ENCODE measurements at places on chromosomes 4 and X.
A peak's percentile ranks its signal among the peaks of the same experiment; 100 is the strongest.

DNA sequence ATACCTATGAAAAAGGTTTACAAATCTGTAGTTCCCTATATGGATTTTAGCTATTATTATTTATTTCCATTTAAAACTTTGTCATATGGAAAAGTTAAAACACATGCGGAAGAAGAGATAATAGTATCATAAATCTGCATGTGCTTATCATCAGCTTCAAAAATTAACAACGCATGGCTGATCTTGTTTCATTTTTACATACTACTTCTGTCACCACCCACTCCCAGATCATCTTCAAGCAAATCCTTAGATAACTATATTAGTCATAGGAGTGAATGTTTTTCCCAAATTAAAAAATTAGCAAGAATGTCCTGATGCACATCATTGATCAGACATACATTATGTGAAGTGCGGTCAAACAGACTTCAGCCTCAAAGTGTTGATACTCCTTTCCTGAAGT, 24.6 kb upstream of the MOB1B start:
- no peak for DNase-seq

GRCh38 chrX:46589977-46590723, 16.6 kb downstream of the CHST7 start:
- DNase-seq = no peak

- no peak for DNase-seq
Observed at GRCh38 chr4:23361453-23361852, 528.4 kb downstream of the PPARGC1A start.

DNA sequence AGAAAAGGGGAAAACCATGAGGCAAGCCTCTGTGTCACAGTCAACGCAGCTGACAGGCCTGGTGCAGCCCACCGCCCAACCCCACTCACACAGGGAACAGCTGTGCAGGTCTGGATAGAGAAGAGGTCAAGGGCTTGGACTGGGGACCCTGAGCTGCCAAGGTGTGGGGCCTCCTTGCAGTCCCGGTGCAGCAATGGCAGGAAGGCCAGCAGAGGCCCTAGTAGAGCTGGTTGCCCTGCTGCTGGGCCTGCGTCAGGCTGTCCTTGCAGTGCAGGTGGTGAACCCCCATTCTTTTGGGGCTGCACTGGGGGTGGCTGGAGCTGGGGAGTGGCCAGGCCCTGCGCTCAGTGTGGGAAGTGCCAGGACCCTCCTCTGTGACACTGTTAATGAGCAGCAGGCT, 482.0 kb downstream of the SMARCA1 start:
- no peak for DNase-seq

DNA sequence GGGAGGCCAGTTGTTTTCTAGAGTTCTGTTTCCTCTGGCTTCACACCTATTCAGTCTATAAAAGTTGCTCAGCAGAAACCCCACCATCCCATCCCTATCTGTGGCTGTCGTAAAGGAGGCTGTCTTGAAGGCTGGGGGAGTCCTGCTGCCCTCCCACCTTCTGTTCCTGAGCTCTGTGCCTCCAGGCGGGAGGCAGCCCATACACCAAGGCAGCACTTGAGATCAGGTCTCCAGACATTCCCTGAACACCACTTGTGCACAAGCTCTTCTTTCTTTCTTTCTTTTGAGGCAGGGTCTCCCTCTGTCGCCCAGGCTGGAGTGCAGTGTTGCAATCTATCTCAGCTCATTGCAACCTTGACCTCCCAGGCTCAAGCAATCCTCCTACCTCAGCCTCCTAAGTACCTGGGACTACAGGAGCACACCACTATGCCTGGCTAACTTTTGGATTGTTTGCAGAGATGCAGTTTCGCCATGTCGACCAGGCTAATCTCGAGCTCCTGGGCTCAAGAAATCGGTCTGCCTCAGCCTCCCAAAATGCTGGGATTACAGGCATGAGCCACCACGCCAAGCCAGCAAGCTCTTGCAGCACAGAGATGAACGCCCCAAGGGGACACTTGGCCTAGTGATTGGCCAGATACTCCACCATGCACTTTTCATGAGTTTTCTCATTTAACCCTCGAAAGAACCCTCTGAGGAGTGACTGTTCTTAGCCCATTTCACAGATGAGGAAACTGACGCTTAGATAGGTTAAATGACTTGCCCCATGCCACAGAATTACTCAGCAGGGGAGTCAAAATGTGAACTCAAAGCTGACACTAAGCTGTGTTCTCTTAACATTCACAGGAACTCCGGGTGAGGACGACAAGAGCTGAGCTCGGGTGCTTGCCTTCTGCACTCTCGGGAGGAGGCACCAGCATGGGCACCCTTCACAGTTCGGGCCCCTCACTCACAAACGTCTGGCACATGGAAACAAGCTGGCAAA, 55.8 kb upstream of the ENPP6 start:
- DNase-seq = no peak

- DNase-seq = no peak
Observed at GRCh38 chrX:7244405-7244804, 96.5 kb upstream of the PUDP start.

DNA sequence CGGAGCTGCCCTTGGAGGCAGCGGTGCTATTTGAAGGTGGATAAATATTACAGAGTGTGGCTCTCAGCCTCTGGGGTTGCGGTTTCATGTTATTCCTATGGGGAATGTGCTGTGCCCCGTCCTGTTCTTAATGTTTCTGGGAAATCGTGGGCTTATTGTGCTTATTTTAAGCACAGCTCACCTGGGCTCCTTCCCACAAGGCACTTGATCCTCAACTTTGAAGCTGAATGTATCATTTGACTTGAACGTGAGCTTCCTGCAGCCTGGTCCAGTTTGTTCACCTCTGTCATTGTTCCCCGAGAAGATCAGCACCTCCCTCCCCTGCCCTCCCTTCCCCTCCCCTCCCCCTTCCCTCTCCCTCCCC, 3.9 kb downstream of the SORCS2 start:
- no peak for DNase-seq

GRCh38 chrX:15781961-15782699, 8.2 kb upstream of the ZRSR2 start:
- DNase-seq = no peak

DNA sequence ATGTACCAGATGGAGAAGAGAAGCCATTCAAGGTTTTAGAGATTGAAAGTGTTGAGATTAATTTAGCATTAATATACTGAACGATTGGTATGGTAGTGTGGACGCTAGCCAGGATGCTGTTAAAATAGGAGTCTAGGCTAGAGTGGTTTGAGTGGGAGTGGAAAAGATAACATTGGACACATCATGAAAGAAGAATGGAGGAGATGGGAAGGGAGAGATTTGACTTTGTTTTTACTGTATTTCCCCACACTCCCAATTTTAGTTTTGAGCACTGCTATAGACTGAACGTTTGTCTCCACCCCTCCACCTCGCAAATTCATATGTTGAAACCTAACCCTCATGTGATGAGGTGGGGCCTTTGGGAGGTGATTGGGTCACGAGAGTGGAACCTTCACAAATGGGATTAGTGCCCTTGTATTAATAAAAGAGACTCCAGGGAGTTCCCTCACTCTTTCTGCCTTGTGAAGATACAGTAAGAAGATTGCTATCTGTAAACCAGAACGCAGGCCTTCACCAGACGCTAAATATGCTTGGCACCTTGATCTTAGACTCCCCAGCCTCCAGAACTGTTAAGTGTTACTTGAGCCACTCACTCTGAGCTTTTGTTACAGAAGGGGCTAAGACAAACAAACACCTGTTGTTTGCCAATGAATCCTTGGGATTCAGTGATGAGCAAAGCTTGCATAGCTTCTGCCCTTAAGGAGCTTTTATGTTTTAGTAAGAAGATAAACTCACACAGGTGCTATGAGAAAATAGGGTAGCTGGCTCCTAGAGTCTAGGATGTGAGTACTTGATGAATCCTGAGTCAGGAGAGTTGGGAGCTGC, 25.8 kb downstream of the USP9X start:
- DNase-seq = no peak

DNA sequence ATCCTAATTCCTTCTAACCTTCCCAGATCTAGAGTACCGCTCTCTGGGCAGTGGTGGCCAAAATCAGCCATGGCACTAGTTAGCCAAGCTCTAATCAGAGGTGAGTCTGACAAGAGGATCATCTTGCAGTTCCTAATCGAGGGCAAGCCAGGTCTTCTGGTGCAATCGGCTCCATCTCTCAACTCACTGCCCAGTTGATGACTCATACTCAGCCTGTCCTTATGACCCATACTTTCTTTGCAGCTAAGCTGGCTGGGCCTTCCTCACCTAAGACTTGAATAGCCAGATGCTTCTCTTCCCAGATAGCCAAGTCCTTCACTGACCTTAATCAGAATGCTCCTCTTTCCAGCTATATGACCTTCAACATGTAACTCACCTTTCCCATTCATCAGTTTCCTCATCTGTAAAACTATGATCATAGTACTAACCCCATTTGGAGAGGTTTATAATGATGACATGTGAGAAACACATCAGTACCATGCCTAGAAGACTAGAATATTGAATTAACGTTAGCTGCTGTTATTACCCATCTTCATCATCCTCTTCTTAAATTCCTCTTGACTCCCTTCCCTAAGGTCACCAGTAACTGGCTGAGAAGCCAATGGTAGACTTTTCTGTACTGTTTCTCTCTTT, 57.1 kb downstream of the RELL1 start:
- no peak for DNase-seq

DNA sequence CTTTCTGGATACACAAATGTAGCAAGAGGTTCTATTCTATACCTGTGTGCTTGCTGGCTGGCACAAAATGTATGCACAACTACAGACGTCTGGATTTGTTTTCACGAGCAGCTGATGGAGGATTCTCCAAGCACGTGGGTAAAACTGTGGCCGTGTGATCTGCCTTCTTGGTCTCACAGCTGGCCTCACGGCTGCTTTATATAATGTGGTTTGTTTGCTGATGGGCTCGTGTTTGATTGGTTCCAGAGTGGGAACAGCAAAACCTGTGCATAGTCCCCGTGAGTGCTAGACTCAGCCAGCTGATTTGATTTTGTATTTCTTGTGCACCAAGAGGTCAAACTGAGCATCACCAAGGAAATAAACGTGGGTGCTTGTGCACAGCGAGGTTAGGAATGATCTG, 262.6 kb upstream of the RPS6KA3 start:
- no peak for DNase-seq

GRCh38 chrX:23334521-23334847, 165 bp upstream of the PTCHD1 start:
- DNase-seq = no peak

- no peak for DNase-seq
Observed at GRCh38 chrX:9539605-9540387, 74.9 kb downstream of the TBL1X start.

GRCh38 chrX:7334253-7334935, 186.4 kb upstream of the PUDP start:
- no peak for DNase-seq

DNA sequence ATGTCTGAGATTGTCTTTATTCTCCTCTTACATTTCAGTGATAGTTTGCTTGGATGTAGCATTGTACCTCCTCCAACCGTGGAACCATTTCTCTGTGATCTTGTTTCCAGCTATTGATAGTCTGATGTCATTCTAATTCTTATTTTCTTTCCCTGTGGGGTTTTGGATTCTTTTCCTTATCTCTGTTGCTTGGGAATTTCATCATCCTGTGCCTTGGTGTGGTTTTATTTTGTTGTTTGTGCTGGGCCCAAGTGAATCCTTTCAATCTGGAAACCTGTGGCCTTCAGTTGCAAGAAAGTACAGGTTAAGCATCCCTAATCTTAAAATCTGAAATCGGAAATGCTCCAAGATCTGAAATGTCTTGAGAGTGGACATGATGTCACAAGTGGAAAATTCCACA, 22.0 kb downstream of the MSX1 start:
- no peak for DNase-seq

DNA sequence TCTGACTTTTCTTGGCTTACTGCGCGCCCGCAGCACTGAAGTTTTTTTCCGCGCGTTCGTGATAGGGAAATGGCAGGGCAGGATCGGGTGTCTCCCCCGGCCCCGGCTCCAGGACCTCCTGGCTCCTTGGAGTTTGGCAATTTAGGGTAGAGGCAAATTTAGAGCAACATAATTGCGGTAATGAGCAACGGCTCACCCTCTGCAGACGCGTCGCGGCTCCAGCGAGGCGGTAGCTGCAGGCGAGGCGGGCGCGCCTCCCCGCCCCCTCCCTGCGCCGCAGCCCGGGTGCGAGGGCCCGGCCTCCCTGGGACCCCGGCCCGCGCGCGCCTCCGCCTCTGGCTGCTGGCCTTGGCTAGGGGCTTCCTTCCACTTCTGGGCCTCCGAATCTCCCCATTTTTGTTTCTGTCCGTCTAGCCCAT, 6.2 kb downstream of the MSX1 start:
- no peak for DNase-seq

GRCh38 chr4:102114118-102114630, 231.1 kb downstream of the SLC39A8 start:
- no peak for DNase-seq

DNA sequence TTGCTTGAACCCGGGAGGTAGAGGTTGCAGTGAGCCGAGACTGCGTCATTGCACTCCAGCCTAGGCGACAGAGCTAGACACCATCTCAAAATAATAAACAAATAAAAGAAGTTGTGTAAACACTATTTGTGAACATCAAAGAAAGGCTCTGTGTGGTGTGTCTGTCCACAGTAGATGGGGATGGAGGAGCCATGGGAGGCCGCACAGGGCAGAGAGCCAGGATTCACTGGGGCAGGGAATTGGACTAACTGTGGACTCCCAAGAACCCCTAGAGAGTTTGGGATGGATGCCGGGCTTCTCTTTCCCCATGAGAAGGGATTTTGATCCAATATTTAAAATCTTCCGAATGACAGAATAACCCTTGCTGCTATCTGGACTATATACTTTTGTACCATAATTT, 26.5 kb downstream of the TBC1D1 start:
- DNase-seq = no peak

- no peak for DNase-seq
Observed at GRCh38 chr4:793941-794621, 31.8 kb downstream of the CPLX1 start.

DNA sequence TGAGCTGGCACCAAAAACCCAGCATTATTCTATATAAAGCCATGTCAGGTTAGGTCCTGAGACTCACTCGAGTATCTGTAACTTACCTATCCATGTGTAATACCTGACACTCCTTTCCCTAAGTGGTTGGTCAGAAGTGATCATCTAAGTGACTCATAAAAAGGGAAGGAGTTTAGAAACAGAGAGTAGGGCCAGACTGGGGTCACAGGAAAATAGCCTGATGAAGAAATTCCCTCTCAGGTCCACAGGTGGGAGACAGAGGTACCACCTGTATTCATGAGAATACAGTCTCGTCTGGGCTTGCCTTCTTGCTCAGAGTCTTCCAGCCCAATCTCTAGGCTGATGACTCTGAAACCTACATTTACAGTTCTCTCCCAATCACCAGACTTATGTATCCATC, 161.8 kb upstream of the MAP3K15 start:
- DNase-seq = no peak

- peak; percentile 25 for DNase-seq
Observed at GRCh38 chrX:46978341-46979291, 66.4 kb downstream of the JADE3 start.

- DNase-seq = no peak
Observed at GRCh38 chr4:123848606-123849005, 452.0 kb downstream of the SPRY1 start.

Data from effector CD8-positive, alpha-beta T cell (primary cell).